ENCODE measurements at places on chromosomes 6 and 20.

- DNase-seq: peak; percentile 15
Measured at GRCh38 chr6:30169658-30170614, 6.6 kb downstream of the TRIM15 start.

DNA sequence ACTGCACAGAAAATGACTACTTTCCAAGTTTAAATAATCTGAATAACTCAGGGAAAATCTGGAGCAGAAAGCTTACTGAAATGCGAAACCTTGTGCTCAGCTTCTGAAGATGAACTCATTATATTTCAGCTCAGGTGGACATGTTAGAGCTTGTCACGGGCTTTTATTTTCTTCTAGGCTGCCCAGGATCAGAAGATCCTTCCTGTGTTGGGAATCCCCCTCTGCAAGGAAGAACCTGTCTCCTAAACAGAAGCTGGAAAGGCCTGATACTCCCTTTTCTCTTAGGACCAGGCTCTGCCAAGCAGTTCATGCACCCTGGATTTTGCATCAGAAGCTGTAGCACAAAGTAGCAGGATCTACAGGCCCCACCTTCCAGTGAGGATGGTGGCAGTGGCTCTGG lies 5.1 kb upstream of the SLC2A12 start:
- no peak for DNase-seq

DNA sequence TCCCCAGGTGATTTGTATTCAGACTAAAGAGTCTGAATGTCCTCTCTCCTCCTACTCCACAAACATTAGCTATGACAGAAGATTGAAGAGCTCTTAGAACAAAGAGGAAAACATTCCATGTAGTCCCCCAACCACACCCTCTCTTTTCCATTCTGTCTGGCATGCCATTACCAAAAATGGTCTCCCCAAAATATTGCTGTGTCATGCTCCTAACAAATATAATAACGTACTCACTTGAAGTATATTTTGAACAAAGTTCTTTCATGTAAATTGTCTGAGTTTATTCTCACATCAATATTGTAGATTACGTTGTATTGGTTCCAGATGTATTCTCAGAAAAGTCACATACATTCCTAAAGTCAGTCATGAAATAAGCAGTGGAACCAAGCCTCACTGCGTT lies 467.3 kb upstream of the IRAK1BP1 start:
- no peak for DNase-seq

DNA sequence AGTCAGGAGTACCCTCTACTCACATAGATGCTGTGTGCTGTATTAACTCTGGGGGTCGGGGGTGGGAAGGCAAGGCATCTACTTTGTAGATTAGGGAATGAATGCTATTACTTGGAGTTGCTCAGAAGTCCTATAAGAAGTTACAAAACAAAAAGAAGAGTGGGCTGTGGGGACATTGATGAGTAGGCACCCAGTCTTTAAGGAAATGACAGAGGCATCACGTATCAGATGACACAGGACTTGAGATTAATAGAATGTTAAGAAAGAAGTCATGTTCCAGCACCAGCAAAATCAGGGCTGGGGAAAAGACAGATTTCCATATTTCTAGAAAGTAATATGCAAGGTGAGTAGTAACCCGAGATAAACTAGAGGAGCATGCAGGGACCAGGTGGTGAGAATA lies 19.0 kb upstream of the STXBP5 start:
- DNase-seq: no peak

DNA sequence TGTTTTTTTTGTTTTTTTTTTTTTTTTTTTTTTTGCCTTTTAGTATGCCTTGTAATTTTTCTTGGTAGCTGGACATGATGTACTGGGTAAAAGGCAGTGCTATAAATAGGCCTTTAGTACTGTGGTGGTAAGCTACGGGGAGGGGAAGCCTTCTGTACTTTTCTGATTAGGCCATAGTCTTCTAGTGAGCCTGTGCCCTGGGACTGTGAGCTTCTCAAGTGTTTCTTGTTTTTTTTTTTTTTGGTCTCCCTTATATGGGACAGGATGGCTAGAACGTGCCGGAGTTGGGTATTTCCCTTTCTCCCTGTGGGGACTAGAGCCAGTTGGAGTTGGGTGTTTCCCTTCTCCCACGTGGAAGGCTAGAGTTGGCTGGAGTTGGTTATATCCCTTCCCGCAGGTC lies 59.4 kb upstream of the PRELID3B start:
- DNase-seq: no peak

DNA sequence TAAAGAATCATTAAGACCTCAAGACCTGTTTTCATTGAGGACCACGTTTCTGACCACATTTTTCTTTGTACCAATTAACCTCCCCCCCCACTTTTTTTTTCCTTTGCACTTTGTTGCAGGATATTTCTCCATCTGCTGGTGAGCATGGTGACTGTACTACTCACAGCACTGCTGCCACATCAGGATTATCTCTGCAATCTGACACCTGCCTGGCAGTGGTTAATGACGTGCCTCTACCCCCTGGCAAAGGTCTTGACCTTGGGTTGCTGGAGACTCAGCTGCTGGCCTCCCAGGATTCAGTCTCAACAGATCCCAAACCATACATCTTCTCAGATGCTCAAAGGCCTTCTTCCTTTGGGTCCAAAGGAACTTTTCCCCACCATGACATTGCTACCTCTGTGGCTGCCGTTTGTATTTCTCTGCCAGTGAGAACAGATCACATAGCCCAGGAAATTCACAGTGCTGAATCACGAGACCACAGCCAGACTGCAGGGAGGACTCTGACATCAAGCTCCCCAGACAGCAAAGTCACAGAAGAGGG lies 46.6 kb upstream of the EDN3 start:
- DNase-seq: peak; percentile 39

DNA sequence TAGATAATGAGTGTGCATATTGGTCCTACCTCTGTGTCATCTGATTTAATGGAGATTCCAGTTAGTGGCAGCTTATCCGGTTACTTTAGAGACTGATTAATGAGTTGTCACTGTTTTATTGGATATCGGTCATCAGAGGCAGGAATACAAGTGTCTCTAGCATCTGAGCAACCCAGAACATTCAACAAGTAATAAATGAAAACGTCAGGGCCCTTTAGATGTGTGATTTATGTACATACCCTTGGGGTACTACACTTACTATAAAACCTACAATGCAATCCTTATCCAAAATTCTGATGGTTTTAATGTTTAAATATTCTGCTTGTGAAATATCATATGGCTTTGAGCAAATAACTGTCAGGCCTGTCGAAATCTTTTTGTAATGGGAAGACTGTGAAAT lies 1117.9 kb upstream of the FLRT3 start:
- no peak for DNase-seq

DNA sequence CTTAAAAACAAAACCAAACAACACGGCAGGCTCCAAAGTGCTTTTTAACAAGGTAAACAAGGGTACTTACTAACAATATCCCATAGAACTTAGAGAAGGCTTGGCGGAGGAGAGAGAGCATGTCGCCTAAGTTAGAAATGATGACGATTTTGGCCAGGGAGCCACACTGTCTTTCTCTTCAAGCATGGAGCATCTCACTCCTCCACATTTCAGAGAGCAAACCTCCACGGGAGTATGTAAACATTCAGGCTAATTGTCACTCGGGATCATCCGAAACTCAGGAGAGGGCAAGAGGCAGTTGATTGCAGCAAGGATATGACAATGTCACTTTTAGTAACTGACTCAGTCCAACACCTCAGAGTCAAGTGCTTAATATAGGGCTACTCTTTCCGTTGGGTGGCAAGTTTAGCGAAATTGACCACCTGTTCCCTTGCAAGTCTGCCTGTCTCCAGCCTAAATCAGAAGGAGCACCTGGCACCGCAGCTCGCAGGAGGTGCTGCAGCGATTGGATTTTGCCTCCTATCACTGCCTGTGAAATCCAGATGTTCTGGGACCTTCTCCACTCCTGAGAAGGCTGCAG lies 65.8 kb upstream of the RPS6KA2 start:
- DNase-seq: no peak

DNA sequence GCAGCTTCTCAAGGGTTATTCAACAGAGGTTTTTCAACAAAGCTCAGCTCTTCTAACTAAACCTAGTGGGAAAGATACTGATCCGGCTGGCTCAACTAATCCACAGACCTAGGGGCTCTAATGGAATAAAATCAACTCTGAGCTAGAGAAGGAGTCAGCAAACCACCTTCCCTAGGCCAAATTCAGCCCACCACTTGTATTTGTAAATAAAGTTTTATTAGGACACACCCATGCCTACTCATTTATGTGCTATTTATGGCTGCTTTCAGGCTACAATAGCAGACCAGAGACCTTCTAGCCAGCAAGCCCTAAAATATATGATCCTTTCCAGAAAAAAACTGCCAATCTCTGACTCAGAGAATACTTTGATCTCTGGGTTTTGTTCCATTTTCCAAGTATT lies 6.0 kb upstream of the RAB22A start:
- no peak for DNase-seq

DNA sequence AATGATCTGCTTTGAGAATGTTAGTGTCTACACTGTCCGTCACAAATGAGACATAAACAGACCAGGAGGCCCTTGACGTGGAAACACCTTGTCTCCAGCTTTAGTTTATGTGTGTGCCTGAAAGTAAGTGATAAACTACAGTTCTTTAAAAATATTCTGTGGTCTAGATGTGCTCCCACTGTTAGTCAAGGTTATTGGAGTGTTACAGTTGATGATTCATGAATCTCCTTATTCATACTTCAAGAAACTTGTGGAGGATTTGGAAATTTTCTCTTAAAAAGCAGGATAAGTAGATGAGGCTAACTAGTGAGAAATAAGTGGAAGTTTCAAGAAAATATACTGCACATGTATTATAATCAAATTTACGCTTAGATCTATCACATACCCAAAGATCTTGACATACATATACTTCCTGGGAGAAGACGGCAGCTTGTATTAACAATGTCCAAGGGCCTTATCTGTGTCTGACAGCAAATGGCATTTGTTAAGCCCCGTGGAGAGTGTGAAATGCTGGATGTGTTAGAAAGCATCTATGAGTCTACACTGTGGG lies 90.5 kb upstream of the MBOAT1 start:
- no peak for DNase-seq

GRCh38 chr6:136628996-136629395 lies 78.8 kb upstream of the MAP7 start:
- DNase-seq: no peak

DNA sequence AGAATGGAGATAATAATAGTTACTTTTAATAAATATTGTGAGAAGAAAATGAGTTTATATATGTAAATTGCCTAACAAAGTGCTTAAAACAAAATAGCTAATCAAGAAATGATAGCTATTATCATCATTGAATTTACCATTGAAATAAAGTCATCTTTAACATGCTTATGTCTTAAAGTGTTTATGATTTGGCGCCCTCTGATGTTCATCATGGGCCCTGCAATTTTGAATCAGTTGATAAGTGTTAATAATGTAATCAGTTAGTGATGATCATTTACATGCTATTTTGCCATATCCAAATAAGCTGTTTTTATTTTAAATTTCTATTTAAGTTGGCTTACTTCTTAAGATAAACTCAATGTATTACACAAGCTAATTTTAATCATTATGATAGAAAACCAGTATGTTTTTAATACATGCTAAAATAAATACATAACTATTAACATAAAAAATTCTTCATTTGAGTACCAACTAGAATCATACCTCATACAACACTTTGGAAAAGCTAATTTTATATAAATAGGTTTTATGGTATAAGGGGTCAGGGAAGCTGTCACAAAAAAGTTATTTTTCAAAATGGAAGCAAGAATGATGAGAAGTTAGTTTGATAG lies 39.2 kb upstream of the TPD52L1 start:
- DNase-seq: peak; percentile 36

GRCh38 chr20:58759947-58760346 lies 67.3 kb downstream of the NPEPL1 start:
- DNase-seq: no peak

GRCh38 chr6:34246249-34246562 lies 2.6 kb downstream of the SMIM29 start:
- DNase-seq: no peak

Measured in immature natural killer cell (primary cell).